ENCODE measurements at places on chromosomes 7 and 10.

- no peak for DNase-seq
Observed at GRCh38 chr7:20816372-20816959, 29.8 kb upstream of the SP8 start.

GRCh38 chr7:151917791-151918509 is 38.3 kb upstream of the GALNTL5 start:
- peak; percentile 56 for DNase-seq

DNA sequence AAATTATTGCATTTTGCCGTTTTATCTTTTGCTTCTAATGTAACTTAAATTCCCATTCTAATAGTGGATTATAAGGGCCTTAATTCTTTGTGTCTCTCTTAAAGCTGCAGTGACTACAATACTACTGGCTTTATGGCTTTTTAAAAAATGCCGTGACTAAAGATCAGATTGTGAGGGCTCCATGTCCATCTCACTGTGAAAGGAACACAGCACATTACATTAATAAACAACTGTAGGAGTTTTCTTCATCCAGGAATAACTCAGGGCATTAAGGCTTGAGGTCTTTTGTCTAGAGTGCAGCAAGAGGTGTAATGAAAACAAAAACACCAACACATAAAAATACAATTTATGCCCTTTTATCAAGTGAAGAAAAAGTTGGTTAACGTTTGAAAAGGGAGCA is 205.3 kb downstream of the SKAP2 start:
- DNase-seq, result no peak

GRCh38 chr10:62597226-62597625 is 207.3 kb upstream of the ADO start:
- DNase-seq, result no peak

DNA sequence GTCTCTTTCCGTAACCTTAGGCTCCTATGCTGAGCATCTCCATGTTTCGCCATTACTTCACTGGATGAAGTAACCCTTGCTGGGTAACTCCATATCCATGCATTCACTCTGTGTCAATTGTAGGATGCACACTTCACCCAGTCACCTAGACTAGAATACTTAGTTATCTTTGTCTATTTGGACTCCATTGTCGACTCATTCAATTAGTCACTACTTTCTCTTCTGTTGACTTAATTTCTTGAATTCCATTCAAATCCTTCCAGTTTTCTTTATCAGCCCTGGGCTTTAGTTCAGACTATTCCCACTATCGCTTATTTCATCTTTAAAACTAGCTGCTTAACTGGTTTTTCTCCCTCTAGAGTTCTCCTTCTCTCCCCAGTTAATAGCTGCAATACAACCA is 111.3 kb upstream of the TNS3 start:
- no peak for DNase-seq

- no peak for DNase-seq
Observed at GRCh38 chr7:155361947-155362346, 64.3 kb downstream of the INSIG1 start.
